AG10803 (cell line): ENCODE measurements at places on chromosomes 2 and 18.
A peak's percentile ranks its signal among the peaks of the same experiment; 100 is the strongest.

- DNase-seq = peak; percentile 29
These were observed 388.6 kb upstream of the TNP1 start for GRCh38 chr2:217248312-217248935.

DNA sequence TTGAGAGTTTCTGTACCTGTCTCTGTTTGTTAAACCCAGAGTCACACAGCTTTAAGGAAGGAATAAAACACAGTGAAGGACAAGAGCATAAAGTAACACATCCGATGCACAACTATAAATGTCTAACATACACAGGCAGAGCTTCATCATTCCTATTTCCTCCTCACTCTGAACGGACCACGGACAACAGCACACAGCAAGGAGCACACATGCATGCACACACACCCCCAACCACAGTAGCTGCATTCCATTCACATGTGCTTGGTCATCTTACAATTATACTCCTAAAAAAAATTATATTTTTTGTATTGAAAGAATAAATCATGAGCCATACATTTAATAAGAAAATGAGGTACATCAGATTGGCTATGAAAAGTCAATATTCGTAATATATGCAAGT, 58.3 kb downstream of the ID2 start:
- peak; percentile 29 for DNase-seq

DNA sequence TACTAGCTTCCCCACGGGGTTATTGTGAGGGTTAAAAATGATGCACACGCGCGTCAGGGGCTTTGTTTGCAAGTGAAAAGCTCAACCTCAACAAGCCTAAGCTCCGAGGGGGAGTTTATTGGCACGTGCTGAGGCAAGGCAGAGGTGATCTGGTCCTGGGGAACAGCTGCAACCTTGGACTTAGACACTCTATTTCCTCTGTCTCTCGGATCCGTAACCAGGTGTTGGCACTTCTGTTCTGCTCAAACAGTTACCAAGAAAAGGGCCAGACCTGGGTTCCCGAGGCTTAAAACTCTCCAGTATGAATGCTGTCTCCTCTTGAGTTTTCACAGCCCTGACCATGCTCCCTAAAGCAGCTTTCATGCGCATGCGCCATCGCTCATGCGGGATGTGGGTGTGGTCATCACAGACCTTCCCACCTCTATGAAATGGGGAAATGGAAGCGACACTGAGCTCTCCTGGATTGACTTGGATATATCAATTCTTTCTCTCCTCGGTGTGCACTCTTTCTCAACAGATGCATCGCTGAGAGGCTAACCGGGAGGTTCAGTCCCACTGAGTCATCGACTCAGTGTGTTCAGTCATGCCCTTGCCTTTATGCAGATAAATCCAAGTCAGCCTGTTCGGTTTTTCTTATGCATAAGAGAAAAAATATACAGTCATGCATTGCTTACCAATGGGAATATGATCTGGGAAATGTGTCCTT, 19.9 kb upstream of the RAB31 start:
- DNase-seq = no peak

DNA sequence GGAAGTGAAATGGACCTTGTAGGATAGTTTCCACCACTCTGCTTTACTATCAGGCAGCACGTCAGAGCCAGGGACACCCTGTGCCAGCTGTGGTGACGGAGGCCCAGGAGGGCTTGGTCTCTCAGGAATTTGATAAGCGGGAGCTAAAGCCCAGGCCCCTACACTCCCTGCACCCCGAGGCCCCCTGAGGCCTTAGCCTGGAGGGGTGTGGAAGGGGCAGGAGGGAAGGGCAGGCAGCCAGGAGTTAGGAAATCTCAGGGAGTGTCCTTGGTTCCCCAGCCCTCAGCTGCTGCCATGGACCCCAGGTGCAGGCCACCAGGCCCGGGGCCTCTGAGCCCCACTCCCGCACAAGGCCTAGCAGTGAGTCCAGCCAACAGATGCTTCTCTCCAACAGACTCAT, 38.2 kb downstream of the PDIA6 start:
- no peak for DNase-seq

GRCh38 chr2:20220806-20221554, 4.0 kb downstream of the SDC1 start:
- DNase-seq = peak; percentile 8

GRCh38 chr2:203551778-203552177, 16.7 kb upstream of the RAPH1 start:
- DNase-seq = peak; percentile 21

GRCh38 chr2:160266037-160266551, 66.0 kb upstream of the ITGB6 start:
- no peak for DNase-seq

- DNase-seq = peak; percentile 39
These were observed 213.4 kb downstream of the RND3 start for GRCh38 chr2:150274108-150274507.
